ENCODE measurements at places on chromosomes 5 and 9.

- DNase-seq: no peak
These were observed 13.9 kb downstream of the NR2F1 start for GRCh38 chr5:93596676-93597490.

DNA sequence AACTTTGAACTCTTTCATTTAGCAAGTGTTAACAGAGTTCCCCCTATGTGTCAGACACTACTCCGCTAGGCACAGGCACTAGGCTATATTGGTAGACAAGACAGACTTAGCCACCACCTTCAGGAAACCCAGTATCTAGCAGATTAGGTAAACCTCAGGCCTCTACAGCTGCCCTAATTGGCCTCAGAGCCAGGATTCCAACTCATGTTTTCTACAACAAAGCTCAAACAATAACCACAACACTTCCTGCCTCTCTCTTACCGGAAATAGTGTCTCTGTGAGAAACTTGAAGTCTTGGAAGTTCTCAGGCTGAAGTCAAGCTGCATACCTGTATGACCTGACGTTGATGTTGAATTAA is 116.6 kb upstream of the SLC44A1 start:
- peak; percentile 91 for DNase-seq

DNA sequence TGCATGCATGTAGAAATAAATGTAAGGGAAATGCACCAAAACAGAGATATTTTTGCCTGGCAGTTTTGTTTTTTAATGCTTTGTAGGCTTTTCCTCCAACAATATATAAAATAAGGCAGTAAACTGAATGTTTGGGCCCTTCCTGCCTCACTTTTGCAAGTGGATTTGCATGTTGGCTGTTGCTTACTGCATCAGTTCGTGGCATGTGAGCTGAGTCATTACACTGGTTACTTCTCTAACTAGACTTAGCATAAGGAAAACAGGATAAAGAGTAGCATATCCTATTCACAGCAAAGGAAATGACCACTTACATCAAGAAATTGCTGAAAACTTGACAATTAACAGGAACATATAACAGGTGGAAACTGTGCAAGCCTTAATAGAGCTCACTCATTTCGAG is 113.4 kb downstream of the TLE1 start:
- DNase-seq: no peak

GRCh38 chr9:86034863-86035734 is 64.3 kb downstream of the GOLM1 start:
- DNase-seq: no peak

DNA sequence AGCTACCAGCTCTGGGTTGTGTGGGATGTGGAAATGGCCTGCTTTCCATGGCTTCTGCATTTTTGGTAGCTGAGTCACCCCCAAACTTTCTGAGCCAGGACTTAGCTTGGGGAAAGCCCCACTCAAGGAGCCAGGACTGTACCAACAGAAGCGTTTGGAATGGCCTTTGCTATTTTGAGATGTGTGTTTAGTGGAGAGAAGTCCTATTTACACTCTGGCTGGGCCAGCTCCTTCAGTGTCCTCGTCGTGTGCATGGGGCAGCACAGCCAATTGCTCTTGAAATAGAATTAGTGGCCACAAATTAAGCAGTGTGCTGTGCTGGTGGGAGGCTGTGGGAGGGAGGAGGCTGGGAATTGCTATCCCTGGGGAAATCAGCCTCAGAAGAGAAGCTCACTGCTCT is 51.6 kb downstream of the ENTREP1 start:
- DNase-seq: no peak

- no peak for DNase-seq
These were observed 156.8 kb downstream of the SEMA5A start for GRCh38 chr5:9388941-9389674.

DNA sequence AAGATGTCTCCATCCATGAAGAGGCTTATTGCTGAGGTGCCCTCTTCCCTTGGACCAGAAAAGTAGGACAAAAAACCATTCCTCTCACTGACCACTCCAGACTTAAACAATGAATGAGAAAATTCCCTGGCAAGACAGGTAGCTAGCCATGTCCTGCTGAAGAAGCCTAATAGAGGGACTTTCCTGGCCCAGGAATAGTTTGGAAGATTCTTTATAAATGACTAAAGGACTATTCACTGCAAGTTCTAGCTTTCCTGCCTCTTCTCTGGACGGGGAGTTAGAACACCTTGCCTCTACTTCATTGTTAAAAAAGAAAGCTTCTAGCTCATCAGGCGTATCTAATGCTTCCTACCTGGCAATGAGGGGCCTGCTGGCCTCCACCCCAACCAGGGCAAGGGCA is 153.6 kb downstream of the NR3C1 start:
- no peak for DNase-seq

DNA sequence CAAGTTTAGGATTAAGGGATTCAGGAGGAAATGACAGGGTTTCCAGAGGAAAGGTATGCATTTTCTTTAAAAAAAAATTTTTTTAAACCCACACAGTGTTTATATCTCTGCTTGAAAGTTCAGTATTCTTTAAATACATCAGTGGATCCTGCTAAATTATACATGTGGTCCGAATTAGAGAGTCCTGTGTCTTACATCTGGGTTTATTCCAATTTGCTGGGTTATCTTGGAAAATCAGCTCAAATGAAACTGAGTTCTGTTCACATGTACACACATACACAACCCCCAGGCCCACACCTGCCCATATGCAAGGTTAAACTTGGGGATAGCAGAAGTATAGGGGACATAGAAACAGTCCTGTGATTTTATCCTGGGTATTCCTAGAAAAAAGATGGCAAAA is 493.7 kb downstream of the ZNF608 start:
- DNase-seq: no peak

GRCh38 chr9:133664173-133665050 is 28.2 kb downstream of the DBH start:
- DNase-seq: no peak

- DNase-seq: no peak
These were observed 31.1 kb downstream of the FGD3 start for GRCh38 chr9:92978345-92978875.

DNA sequence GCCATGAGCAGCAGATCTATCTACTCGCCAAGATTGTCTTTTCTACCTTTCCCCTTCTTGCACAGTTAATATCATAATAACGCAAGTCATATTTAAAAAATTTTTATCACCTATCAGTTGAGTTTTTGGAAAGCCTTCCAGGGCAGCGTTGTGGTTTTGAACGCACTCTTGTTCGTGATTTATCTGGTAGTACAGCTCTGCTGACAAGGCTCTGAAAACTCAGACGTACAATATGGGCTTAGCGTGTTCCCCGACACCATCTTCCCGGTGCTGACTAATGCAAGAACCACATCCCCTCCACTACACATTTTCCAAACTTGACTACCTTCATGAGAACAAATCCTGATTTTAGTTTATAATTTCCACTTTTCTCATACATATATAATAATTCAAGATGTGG is 1.6 kb upstream of the NFIL3 start:
- no peak for DNase-seq

DNA sequence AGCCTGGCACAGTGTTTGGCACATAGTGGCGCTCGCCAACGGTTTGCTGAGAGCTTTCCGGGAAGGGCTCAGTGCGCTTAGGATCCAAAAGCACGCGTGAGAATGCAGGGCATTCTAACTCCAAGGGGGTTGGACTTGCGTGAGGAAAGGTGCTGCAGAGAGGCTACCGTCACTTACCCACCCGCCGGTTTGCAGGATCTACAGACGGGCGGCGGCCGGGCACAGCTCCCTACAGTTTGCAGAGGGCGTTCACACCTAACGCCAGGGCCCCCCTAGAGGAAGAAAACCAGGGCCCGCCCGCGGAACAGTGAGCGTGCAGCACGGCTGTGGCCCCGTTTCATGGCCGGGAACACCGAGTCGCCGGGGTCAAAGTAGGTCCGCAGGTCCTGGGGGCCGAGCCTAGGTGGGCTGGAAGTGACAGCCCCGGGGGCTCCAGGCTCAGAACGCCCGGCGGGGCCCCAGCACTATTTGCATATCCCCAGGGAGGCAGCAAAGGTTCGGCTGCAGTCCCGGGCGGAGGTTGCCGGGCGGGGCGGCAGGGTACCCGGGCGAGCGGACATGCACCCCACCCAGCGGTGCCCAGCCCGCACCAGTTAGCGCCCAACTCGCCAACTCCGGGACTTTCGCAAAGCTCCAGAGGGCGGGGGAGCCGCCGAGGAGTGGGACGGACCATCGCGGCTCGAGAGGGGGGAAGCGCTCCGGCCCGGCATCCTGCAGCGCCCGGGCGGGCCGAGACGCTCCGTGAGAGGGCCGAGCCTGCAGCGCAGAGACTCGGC is 526 bp upstream of the GALNT10 start:
- peak; percentile 87 for DNase-seq

GRCh38 chr9:129514891-129515290 is 106.0 kb downstream of the C9orf50 start:
- DNase-seq: no peak

GRCh38 chr5:78514427-78515330 is 133.9 kb downstream of the LHFPL2 start:
- no peak for DNase-seq

GRCh38 chr5:32654427-32654826 is 56.7 kb upstream of the NPR3 start:
- DNase-seq: no peak

DNA sequence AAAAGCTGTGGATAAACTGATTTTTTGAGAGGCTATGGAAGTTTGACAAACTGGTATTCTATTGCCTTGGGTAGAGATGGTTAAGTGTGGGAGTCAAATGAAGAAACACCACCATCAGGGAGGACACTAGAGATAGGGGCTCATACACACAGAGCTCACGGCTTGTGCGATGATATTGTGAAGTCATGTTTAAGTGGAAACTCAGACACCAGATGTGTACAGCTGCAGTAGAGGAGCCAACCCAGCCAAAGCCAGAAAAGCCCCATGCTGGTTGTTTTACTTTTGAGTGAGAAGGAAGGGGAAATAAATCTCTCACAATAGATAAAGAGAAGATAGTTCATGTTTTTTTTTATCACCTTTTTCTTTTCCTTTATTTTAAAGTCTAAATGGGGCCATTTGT is 377.7 kb downstream of the DMRT2 start:
- no peak for DNase-seq

GRCh38 chr9:90698871-90699440 is 56.3 kb upstream of the DIRAS2 start:
- DNase-seq: no peak

DNA sequence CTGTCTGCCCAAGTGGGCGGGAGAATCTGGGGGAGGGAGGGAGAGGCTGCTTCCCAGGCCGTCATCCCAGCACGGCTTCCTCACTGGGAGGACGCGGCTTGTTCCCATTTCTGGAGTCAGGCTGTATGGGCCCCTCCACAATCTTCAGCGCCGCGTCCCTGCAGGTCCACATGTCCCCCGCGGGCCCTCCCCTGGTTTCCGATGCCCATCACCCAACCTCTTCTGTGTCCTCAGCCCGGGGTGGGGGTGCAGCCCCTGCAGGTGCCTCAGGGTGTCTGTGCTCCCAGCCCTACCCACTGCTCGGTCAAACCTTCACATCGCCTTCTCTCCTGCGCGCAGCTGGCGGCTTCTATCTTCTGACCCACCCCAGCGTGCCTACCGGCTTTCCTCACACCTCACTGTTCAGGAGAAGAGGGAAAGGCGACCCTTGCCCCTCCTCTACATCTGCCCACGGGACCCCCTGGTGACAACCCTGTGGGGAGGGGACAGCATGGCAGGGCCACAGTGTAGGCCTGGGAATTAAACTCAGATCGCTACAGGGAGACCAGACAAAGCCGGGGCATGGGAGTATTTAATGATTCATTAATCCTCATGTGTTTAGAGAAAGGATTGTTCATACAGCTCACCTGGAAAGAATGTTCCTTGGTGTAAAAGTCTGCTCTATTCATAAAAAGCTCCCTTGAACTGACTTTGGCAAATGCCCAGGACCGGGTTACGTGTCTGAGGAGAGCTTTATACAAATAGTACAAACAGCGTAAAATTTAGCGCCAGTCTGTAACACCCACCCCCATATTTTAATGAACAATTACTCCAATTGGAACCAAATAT is 145.1 kb downstream of the IRX1 start:
- no peak for DNase-seq

- no peak for DNase-seq
These were observed 439.2 kb downstream of the PTPRD start for GRCh38 chr9:10173561-10173960.

- no peak for DNase-seq
These were observed 41.2 kb upstream of the SYNPO start for GRCh38 chr5:150599281-150599680.

DNA sequence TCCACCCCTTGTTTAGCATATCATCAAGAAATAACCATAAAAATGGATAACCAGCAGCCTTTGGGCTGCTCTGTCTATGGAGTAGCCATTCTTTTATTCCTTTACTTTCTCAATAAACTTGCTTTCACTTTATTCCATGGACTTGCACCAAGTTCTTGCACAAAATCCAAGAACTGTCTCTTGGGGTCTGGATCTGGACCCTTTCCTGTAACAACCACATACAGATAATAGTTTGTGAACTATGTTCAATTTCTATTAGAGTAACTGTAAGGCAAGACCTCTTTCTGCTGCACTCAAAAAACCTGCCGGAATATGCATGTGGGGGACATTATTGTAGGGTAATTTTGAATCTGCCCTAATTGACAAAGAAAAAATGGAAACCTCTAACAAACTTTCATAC is 66.9 kb upstream of the TMEM215 start:
- no peak for DNase-seq

All from CD4-positive, alpha-beta memory T cell (primary cell).